ENCODE measurements at places on chromosomes 7 and 10.

DNA sequence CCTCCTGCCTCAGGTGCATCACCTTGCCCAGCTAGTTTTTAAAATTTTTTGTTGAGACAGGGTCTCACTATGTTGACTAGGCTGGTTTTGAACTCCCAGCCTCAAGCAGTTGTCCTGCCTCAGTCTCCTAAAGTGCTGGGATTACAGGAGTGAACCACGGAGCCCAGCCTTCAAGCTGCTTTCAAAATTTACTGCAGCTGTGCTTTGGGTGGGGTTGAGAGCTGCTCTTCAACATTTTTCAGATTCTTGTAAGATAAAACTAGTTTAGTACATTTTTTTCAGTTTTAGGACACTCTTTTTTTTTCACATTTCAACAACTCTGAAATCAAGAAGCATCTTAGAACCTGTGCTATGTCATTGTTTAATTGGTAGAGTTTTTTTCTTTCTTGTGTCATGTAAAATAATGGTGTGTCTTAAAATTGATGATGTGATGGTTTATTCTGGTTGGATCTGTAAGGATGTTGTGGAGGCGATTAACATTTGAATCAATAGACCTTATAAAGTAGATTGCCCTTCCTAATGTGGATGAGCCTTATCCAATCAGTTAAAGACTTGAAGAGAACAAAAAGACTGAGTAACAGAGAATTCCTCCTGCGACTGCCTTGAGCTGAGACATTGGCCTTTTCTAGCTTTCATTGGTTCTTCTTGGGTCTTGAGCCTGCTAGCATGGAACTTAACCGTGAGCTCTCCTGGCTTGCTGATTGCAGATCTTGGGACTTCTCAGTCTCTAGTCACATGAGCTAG, 13.5 kb downstream of the PLEKHA8 start:
- DNase-seq: no peak

DNA sequence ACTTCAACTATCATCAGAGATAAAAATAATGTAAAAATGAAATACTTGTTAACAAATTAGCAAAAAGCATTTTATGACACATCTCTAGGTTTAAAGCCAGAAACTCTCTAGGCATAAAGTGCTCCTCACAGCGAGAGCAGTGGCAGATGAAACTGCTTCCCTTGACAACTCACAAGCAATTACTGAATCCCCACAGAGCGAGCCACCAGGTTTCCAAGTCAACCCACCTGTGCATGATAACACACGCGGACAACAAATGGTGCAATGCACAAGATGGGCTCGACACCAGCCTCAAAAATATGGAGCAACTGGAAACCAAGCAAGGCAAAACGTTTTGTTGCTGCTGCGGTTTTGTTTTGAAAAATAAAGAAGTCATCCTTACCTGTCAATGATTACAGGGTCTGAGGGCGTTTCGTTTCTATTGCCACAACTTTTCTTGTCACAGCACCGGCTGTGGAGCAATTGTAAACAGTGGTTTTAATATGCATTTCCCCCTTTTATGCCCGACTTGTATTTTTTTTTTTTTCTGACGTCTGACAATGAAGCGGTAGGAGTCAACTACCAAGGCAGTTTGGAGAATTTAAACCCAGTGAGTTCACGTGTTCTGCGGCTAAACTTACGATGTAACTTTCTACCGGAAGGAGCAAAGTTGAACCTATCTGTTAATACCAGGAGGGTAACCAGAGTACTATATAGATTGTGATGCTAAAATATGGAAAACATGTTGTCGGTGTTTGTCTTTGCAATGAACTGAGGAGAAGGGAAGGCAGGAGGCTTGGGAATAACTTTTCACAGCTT, 7.0 kb downstream of the EBF3 start:
- DNase-seq: no peak

- DNase-seq: no peak
These were observed 859.2 kb downstream of the GATA3 start for GRCh38 chr10:8913720-8914119.

DNA sequence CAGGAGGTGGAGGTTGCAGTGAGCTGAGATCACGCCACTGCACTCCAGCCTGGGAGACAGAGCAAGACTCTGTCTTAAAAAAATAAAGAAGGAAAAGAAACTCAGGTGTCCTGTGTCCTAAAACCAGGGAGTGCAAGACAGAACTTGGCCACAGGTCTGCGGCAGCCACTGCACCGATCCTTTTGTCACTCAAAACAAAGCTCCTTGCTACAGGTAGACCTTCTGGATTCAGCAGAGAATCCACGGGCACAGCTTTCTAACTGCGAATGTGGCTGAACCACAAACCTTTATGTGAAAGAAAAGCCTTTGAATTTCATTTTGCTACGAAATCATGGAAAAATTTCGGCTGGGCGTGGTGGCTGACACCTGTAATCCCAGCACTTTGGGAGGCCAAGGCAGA, 634.9 kb downstream of the CALN1 start:
- no peak for DNase-seq

GRCh38 chr7:132519936-132520335, 56.3 kb downstream of the PLXNA4 start:
- no peak for DNase-seq

DNA sequence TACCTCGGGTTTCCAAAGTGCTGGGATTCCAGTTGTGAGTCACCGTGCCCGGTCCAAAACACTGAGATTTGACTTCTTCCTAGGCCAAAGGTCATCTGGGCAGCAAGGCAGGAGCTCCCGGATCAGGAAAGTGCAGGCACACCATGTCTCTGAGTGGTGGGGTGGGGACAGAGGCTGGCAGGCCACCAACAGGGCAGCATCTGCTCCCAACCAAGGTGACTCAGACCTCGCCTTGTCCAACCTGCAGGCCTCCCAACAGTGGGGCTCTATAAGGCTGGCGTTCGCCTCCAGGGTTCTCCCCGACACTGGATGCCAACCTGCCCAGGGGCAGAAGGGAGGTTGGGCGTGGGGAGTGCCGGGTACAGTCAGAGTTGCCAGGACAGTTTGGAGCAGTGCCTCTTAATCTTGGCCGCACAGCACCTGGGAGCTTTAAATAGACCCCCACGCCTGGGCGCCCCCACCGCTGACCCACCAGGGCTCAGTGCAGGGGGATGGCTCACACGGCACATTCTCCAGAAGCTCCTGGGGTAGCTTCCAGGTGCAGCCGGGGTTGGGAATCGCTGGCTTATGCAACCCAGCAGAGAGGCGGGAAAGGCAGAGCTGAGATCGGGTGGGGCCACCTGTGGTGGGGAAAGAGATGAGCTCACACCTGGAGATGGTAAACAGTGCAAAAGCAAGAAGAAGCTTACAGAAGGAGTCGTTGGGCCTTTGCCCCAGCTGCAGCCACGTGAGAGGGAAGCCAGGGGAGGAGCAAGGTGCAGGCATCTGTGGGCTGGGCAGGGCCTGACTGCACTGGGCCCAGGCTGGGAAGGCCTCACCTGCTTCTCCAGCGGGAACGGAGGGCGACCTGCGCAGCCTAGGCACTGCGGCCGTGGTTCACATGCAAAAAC, 10.9 kb downstream of the CALML5 start:
- no peak for DNase-seq

- no peak for DNase-seq
These were observed 3.1 kb upstream of the ZNRF2 start for GRCh38 chr7:30281263-30281662.

GRCh38 chr10:70786799-70787415, 1.7 kb upstream of the TBATA start:
- DNase-seq: no peak

GRCh38 chr7:55523366-55523765, 48.9 kb downstream of the VOPP1 start:
- no peak for DNase-seq

DNA sequence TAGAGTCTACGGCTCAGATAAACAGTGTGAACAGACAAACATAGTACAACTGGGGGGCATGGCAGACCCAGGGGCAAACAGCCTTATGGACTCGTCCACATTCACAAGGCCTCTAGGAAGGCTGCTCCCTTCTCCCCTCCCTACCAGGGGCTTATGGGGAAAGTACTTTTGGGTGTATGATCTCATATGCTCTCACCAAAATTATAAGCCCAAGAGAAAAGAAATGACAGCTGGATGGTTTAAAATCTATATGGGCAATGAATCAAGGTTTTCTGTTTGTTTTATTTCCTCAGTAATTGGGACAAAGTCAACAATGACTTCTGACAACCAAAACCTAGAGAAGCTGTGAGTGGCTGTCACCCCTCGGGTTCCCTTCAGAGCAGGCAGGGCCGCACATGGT, 144.4 kb downstream of the PKD1L1 start:
- DNase-seq: no peak

DNA sequence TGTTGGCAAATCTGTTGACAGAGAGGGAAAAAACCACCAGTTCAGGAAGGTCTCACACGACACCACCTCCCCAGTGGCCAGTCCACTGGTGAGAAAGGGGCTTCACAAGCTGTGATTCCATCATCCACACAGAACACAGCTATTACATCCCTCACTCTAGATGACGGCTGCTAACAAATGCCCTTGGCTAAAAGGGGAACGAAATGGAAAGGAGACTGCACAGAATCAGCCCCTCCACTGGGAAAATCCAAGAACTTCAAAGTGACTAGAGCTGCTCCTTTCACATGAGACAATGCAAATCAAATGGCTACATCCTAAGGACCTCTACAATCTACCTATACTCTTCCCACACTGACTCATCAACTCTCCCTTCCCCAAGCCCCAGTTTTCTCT, 5.6 kb downstream of the PARP12 start:
- no peak for DNase-seq

- no peak for DNase-seq
These were observed 18.6 kb downstream of the ST7 start for GRCh38 chr7:116971869-116972268.

GRCh38 chr7:147485660-147486210, 1104.8 kb upstream of the C7orf33 start:
- no peak for DNase-seq

DNA sequence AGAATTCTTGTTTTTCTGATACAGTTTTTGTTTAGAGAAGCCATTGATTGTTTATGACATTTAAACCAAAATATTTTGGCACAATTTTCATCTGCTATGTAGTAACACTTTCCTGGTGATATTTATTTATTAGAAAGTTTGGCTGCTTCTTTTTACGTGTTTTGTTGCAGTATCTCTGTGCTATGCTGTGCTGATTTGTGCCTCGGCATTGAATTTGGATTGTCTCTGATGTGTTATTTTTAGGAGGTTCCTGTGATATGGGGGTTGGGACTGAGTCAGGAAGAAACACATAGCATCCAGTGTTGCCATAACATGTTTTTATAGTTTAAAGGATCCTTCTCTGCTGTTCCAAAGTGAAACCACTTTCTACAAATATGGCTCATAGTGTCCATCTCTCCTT, 1197.7 kb upstream of the LRRN3 start:
- DNase-seq: no peak
